RWPE1 (cell line): ENCODE measurements at places on chromosomes 5 and 9.

GRCh38 chr5:73359395-73359794, 89.2 kb downstream of the FOXD1 start:
- DNase-seq, result no peak

DNA sequence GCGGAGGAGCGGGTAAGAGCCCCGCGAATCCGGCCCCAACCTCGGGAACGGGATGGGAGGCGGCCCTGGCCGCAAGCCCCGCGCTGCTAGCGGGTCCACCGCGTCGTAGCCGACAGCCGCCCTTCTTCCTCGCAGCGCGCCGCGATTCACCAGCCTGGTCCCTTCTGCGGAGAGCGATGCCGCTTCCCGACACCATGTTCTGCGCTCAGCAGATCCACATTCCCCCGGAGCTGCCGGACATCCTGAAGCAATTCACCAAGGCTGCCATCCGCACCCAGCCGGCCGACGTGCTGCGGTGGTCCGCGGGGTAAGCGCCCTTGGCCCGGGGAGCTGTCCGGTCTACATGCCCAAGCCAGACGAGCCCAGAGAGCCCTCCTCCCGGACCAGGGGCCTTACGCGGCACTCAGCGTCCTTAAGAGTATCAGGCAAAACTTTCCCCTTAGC, 335 bp downstream of the ROPN1L start:
- DNase-seq, result no peak

GRCh38 chr9:5485378-5486085, 24.8 kb upstream of the PDCD1LG2 start:
- DNase-seq, result no peak

GRCh38 chr9:3736161-3736560, 210.4 kb upstream of the RFX3 start:
- DNase-seq, result no peak

- DNase-seq, result no peak
Observed at GRCh38 chr5:119190470-119191095, 119.7 kb downstream of the DMXL1 start.

GRCh38 chr9:34158362-34158869, 20.4 kb upstream of the UBAP1 start:
- peak; percentile 88 for DNase-seq

DNA sequence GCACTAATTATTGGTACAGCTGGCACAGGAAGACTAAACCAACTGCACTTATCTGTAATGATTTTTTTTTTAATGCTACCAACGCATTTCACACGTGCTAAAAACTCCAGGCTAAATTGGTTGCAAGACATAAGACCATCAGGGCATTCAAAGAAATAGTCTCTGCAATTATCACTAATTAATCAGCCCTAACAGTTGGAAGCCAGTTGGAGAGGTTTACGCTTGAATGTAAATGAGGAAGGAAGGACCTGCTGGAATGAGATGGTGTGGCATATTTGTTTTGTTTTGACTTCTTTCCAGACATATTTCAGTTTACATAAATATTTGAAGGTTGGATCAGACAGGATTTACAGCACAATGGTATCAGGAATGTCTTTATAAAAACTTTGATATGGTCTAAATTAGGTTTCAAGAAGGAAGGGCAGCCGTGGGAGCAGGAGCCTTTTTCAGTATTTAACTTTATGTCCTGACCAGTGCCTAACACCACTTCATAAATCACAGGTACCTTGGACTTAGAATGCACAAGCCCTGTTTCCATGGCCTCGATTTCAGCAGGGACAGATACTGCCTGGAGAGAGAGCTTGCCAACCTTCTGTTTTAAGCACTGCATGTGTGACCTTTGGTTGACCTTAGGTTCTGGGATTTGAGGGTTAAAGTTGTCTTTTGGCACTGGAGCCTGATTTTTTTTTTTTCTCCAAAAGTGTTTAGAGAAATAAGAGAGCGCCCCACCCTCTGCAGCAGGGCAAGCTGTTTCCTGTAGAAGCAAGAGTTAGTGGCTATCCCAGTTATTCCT, 199.8 kb upstream of the MAP3K1 start:
- DNase-seq, result no peak

DNA sequence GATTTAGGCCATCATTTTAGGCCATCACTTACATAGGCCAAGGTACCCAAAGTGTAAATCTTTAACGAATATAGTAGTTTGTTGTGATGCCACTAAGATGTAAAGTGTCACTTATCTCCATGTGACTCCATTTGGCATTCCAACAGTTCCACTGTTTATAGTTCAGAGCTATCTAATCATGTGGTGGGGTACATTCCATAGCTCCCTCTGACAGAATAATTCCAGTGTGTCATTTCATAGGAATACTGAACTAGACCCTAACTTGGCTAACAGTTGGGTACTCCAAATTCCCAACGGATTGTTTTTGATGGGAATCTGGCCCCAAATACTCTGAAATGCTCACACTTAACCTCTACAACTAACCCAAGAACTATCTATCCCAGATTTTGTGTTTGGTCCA, 76.7 kb upstream of the FST start:
- no peak for DNase-seq

- no peak for DNase-seq
Observed at GRCh38 chr5:96590796-96591195, 71.4 kb upstream of the CAST start.

GRCh38 chr5:37557734-37558293, 178.7 kb downstream of the WDR70 start:
- DNase-seq, result no peak

DNA sequence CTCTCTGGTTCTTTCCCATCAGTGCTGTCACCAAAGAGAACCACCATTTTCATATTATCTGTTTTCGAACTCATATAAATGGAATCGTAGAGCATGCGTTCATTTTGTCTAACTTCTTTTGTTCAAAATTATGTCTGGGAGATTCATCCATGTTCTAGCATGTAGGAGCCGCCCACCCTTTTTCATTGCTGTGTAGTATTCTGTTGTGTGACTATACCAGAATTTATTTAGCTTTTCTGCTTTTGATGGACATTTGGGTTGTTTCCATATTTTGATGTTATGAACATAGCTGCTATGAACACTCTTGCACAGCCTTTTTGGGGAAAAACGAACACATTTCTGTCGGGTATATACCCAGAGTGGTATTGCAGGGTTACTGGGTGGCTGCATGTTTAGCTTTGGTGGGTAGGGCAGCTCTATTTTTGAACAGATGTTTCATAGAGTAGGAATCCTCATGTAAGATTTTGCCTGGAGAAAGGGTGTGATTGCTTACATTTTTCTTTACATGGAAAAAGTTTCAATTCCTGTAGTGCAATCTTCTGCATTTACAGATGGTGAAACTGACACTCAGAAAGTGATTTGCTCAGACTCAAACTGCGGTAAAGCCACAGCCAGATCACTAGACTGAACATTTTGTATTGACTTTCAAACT, 100.2 kb upstream of the IL12B start:
- no peak for DNase-seq

DNA sequence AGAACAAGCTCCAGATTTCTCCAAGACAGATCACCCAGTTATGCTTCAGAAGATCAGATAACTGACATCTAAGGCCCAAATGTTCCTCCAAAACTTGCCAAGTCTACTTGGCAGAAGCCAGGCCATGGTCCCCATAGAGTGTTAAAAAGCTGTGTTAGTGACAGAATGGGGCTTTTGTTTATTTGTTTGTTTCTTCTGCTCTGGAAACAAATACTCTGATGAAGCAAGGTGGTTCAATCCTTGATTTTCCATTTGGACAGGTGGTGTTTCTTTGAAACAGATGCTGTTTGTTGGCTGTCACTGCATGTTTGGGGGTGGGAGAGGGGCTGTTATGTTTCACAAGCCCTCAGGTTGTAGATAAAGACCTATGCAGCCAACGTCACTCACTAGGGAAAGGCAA, 264.0 kb downstream of the FAM114A2 start:
- DNase-seq, result no peak

DNA sequence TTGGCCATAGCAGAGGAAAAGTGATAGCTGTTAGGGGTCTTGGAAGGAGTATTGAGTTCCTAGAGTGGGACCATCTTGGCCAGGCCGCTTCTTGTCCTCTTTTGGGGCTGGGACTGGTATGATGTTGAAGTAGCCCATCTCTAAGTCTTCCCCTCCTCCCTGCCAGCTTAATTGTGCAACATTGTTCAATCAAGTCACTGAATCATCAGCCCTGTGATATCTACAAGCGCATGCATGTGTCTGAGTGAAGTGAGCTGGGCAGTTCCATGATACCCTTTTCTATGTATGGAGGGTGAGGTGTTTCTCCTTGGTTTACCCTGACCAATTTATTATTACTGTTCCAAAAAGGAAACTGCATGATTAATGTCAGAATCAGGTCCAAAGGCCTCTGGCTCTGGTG, 112.2 kb downstream of the C9orf152 start:
- peak; percentile 76 for DNase-seq

- DNase-seq, result no peak
Observed at GRCh38 chr9:107586493-107586892, 96.9 kb upstream of the KLF4 start.

GRCh38 chr9:86487838-86488233, 133.6 kb upstream of the TUT7 start:
- no peak for DNase-seq

GRCh38 chr9:122468735-122469134, 9.0 kb downstream of the OR1J1 start:
- DNase-seq, result no peak

DNA sequence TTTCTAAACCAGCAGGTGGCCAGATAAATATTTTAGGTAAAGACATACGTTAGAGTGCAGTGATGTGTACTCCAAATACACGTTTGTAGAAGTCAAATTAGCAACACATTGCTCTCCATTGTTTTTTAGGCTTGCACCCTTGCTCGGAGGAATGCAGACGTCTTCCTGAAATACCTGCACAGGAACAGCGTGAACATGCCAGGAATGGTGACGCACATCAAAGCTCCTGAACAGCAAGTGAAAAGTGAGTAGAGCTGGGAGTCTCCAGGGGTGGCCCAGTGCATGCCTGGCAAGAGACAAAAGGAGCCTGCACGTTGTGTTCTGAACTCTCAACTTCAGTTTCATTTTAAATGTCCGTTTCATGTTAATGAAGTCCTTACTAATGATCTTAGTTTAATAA, 207.5 kb upstream of the OTULINL start:
- peak; percentile 15 for DNase-seq

- DNase-seq, result peak; percentile 2
Observed at GRCh38 chr9:73916016-73916673, 581.0 kb upstream of the RORB start.
